ENCODE measurements at places on chromosomes 16 and 17.
A peak's percentile ranks its signal among the peaks of the same experiment; 100 is the strongest.

GRCh38 chr17:57600074-57600473 is 145.0 kb downstream of the CCDC182 start:
- DNase-seq: no peak

GRCh38 chr16:85627089-85627488 is 14.0 kb downstream of the GSE1 start:
- no peak for DNase-seq

GRCh38 chr16:78117391-78117790 is 17.9 kb downstream of the WWOX start:
- DNase-seq: no peak

DNA sequence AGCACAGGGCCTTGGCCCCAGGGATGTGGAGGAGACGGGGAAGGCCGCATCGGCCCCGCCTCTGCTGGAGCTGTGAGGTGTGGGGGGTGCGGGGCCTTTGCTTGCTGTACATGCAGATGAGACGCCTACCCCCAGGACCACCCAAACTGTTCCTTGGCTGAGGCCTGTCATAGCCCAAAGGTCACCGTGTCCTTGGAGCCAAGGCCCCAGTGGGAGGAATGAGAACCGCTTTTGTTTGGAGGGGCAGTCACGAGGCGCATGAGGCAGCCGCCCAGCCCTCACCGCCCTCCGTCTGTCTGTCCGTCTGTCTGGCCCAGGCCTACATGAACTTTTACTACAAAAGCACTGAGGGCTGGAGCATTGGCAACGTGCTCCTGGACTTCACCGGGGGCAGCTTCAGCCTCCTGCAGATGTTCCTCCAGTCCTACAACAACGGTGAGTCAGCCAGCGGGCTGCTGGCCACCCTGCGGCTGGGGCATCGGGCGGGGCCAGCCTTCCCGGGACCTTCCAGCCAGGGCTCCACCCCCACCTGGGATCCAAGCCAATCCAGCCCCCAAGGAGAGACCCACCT is 8.8 kb downstream of the TAX1BP3 start:
- DNase-seq: peak; percentile 85

GRCh38 chr17:61425682-61426481 is 26.2 kb downstream of the TBX2 start:
- DNase-seq: no peak

DNA sequence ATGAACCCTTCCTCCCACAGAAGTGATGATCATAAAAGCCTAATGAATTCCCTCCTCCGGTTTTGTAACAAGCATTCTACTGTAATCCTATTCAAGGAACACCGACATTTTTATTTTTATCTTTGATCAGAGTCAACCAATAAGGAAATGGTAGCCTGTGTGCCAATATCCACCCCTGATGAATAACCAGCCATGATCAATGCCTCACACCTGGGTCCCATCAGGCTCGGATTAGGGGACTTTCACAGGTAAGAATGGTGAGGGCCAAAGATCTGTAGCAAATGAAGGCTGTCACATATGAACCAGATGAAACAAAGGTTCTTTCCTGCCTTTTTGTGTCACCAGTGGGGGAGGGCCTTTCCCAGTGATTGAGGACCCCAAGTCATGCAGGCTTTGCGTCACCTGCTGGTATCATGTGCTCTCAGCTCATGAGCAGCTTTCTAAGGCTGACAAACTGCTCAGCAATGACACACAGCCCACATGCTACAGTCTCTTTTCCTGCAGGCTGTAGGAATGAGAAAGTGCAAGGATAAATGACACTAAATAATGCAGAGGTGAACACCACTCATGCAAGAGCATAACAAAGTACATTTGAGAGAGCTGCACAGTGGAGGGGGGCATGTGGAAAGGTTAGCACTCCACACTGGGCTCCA is 34.9 kb downstream of the TOM1L2 start:
- no peak for DNase-seq

- peak; percentile 14 for DNase-seq
These were observed 6.0 kb upstream of the GRIN2A start for GRCh38 chr16:10188236-10188635.

GRCh38 chr17:34436607-34437006 is 73.6 kb upstream of the CCL1 start:
- no peak for DNase-seq

DNA sequence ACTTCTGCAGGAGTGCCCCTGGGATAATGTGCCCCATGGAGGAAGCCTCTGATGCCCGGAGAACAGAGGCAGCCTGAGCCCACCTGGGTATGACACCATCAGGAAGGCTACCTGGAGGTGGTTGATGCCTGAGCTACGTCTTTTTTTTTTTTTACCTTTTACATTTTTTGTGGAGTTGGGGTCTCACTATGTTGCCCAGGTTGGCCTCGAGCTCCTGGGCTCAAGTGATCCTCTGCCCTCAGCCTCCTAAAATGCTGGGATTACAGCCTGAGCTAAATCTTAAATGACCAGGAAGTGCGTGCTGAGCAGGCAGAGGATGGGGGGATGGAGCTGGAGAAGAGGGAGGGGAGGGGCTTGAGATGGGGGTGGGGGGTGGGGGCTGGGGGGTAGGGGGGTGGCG is 32.7 kb downstream of the ABCC6 start:
- no peak for DNase-seq

- no peak for DNase-seq
These were observed at the start of gene LAT for GRCh38 chr16:28984619-28985135. TSS of gene LAT (plus strand) at chr16:28985052. CDS start at chr16:28985418, 366 bp downstream.

- no peak for DNase-seq
These were observed 576 bp upstream of the MYO18A start for GRCh38 chr17:29180788-29181160.

DNA sequence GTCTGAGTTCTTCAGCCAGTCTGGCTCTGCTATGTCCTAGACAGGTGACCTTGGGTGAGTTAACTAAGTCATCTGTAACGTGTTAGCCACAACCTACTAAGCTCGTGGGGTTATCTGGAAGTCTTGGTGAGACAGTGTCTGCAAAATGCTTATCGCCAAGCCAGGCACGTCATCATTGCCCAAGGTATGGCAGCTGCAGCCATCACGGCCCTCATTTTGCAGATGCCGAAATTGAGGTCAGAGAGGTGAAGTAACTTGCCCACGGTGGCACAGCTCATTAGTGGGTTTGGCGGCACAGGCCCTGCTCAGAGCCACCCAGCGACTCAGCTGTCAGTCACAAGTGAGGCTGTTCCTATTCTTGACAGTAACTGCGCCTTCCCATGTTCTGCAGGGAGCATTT is 79.8 kb downstream of the CMIP start:
- no peak for DNase-seq

- no peak for DNase-seq
These were observed 7.6 kb upstream of the CYTH1 start for GRCh38 chr17:78789663-78790181.

DNA sequence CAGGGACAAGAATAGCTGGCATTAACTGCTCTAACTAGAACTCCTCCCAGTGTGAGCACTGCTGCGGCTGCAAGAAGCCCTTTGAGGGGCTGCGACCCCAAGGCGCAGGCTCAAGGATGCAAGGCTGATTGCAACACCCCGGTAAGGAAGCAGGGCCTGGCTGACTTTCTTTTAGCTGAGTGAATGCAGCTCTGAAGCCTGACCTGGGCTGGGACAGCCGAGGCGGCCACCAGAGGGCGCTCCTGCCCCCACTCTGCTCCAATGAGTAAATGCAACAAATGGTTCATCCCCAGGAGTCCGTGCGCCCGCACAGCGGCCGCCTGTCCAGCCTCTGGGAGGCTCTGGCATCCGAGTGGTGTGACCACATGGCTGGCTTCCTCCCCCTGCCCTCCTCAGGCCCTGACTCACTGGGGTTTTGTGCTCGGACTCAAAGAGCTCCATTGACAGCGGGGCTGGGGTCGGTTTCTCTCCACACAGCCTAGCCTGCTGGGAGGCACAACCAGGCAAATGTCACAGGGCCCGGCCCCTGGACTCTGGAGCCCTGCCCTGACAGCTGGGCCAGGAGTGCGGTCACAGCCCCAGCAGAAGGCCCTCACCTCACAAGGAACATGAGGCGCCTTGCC is at the start of gene SMIM5:
TSS of gene SMIM5 (plus strand) at position 572 of the 623 bp plus-strand sequence. CDS start 6,768 bp downstream, outside the sequence.
- peak; percentile 89 for DNase-seq

DNA sequence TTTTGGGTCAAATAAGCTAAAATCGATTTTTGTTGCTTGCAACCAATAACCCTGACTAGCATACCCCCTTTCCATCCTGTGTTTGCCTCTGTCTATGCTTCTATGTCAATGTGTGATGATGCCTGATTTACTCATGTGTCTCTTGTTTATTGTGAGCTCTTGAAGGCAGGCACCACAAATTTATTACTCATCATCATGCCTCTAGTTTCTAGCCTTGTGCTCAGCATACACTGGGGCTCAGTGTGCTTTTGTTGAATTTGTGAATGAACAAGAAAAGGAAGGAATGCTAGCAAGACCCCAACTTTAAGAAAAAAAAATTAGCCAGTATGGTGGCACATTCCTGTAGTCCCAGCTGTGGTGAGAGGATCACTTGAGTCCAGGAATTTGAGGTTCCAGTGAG is 119.1 kb upstream of the GPR139 start:
- no peak for DNase-seq

- DNase-seq: no peak
These were observed 215.1 kb downstream of the PRKCA start for GRCh38 chr17:66517336-66518009.

DNA sequence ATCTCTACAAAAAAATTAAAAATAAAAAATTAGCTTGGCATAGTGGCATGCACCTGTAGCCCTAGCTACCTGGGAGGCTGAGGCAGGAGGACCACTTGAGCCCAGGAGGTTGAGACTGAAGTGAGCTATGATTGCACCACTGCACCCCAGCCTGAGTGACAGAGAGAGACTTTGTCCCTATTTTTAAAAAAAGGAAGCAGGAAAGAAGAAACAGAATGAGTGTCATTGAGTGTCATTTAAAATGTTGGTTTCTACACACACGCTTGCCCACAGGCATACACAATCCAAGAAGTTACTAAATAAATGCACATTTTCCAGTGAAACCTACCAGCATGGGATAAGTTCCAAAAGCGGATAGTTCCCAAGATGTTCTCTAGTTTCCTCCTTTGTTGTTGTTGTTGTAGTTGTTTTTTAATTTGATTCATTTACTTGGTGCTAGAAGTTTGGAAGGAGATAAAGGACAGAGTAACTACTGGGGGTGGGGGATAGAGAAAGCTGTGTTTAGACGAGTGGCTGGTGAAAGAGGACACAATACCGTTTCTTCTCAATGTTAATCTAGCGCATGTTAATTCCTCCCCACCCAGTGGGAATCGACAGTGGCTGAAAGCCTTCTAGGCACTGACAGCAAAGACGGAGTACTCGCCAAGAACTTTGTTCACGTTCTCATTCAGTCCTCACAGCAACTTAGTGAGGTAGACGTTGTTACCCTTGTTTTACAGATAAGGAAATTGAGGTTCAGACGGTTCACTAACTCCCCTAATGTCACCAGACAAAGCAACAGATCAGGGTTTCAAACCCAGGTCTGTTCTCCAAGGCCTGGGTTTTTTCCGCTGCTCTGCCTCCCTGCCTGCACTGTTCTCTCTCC is 17.3 kb downstream of the MRPS23 start:
- no peak for DNase-seq

DNA sequence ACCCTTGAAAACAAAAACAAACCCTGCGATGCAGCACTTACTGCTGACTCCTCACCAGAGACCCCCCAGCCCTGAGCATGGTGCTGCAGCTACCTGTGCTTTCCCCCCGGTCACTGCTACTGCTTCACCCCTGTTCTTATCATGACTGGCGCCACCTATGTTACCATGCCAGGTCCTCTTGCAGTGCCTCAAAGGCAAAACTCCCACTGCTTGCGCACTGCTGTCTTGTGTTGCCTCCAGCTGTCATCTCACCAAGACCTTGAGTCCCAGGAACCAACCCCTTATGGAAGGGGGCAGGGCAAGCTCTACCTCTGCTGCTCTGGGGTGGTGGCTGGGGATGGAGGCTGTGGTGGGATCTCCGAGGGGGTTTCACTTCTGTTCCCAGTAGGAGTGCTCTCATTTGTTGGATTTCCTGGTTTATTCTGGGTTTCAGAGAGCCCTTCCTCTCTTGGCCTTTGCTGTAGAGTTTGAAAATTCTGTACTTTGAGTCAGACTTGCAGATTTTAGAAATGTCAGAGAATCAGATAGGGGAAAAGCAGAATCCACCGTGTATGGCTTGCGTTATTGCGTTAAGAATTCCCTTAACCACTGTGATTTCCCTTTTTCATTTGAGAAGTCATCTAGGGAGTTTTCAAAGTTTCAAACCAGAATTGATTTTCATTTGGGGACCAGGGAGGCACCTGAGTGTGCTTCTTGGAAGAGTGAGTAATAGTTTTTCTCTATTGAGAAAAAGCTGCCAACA is 96.6 kb downstream of the SPECC1 start:
- no peak for DNase-seq

DNA sequence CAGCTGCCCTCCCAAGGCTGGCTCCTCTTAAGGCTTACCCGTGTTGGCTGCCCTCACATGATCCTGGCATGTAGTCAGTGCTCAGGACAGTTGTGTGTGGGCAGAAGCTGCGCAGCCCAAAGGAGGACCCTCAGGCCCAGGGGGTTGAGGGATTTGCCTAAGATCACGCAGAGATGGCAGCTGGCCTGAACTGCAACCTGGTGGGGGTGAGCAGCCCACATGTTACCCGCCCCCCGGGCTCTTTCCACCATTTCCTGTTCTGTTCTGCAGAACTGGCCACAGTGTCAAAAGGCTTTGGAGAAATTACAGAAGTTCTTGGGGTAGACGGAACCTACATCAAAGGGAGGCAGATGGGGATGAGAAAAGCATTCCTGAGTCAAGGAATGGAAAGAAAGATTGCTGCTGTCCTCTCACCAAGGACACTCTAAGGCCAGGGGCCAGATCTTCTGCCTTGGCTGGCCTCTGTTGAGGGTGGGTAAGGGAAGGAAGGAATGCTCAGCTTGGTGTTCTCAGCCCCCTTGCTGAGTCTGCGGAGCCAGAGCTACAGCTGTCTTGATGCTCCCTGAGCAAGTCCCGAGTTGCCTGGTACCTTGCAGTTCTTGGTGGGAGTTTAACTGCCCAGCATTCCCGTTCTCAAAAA is 53.0 kb downstream of the EPN2 start:
- DNase-seq: no peak

DNA sequence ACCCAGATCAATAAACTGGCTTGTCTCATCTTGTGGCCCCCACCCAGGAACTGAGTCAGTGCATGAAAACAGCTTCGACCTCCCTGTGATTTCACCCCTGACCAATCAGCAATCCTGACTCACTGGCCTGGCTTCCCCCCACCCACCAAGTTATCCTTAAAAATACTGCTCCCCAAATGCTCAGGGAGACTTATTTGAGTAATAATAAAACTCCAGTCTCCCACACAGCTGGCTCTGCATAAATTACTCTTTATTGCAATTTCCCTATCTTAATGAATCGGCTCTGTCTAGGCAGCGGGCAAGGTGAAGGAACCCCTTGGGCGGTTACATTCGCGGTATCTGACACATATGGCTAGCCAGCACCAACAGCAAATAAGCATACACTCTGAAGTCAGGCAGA is 9.8 kb upstream of the RABEP1 start:
- no peak for DNase-seq

DNA sequence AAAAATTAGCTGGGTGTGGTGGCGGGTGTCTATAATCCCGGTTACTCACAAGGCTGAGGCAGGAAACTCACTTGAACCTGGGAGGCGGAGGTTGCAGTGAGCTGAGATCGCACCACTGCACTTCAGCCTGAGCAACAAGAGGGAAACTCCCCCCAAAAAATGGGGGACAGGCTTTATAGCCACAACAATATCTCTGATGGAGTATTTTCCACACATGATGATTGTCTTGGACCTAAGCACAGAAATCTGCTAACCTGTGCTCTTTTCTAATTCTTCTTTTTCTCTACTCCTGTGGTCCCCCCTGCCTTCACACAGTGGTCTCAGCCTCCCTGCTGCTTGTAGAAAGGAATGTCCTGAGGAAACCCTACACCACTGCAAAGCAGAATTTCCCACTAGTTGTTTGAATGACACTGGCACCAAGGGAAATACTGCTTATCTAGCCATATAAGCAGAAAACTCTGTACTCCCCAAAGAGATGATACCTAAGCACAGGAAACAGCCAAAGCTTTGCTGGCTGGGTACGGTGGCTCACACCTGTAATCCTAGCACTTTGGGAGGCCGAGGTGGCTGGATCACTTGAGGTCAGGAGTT is 117.6 kb downstream of the USP31 start:
- no peak for DNase-seq
